ENCODE measurements at places on chromosomes 4 and X.

DNA sequence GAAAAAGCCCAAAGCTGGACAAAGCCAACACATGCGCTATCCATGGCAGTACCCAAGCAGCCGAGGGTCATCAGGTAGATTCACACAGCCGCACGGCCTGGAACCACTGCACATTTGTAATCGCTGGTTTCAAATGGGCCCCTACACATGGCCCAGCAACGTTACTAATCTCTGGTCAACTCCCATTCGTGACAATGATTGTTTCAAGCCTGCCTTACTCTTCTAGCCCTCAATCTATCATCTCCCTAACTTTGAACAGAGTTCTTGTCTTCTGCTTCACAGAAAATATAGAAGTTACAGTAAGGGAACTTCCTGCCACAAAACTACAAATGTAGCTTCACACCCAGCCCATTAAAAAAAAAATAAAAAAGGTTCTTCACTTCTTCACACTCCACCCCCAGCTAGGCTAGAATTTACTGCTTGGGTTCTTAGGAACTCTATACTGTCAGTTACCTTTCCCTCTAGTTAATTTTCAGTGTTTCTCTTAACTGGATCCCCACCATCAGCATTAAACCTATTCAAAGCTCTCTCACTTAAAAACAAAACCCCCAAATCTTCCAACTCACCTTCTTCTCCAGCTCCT, 24.2 kb downstream of the CASP3 start:
- no peak for DNase-seq

DNA sequence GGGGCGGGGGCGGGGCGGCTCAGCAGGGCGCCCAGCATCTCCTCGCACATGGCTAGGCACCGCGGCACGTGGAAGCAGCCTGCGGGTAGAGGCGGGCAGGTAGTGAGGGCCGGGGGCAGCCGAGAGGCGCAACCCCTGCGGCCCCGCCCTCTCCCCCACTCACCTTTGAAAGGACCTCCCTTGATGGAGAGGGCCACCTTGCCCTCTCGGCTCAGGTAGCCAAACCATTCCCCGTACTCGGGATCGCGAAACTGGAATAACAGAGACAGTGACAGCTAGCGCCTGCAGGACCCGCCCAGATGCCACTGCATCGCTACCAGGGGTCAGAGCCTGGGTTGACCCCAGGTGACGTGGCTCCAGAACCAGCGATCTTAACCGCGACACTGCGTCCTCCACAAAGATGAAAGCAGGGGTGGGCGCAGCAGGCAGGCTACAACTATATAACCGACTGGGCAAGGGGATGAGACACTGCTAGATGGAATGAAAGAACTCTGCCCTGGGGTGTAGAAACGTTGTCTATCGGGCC, 552 bp upstream of the NAA10 start:
- peak; percentile 63 for DNase-seq

DNA sequence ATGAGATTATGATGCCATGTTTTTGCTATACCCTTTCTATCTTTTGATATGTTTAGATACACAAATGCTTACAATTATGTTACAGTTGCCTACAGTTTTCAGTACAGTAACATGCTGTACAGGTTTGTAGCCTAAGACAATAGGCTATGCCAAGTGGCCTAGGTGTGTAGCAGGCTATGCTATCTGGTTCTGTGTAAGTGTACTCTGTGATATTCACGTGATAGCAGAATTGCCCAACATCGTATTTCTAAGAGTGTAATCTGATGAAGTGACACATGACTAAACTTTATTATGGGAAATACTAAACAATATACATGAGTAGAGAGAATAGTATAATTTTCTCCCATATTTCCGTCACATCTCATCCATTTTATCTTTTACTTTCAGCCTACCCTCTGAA, 97.0 kb downstream of the CLDN22 start:
- DNase-seq = peak; percentile 1

DNA sequence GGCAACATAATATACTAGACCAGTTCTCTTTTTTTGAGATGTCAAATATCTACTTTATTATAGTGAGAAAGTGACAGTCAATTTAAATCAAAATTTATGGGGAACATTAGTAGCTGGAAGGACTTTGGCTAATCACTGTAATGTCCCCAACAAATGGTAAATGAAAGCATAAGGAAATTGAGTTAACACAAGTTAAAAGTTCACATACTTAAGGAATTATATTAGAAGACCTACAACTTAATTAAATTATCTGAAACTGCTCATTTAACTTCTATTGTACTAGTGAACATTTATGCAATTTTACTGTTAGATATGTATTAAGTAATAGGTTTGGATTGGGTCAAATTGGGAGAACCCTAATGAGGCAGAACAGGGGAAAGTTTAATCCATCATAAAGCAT, 160.3 kb upstream of the TENM3 start:
- DNase-seq = no peak

DNA sequence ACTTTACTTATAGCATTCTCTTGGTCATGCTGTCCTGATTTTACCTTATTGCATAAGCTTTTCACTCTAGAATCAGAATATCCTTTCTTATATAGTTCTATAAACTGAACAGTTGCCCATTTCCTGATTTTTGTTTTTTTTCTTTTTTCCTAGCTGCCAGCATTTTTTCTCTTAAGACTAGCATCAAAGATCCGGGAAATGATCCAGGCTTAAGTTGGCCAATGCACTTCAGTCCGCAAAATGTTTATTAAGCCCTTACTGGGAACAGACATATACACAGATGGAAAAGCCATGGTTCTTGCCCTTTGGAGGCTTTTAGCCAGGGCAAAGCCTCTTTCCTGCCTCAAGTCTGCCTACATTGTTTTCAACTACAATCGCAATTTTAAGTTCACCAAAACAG, 10.1 kb upstream of the BMP2K start:
- DNase-seq = no peak

DNA sequence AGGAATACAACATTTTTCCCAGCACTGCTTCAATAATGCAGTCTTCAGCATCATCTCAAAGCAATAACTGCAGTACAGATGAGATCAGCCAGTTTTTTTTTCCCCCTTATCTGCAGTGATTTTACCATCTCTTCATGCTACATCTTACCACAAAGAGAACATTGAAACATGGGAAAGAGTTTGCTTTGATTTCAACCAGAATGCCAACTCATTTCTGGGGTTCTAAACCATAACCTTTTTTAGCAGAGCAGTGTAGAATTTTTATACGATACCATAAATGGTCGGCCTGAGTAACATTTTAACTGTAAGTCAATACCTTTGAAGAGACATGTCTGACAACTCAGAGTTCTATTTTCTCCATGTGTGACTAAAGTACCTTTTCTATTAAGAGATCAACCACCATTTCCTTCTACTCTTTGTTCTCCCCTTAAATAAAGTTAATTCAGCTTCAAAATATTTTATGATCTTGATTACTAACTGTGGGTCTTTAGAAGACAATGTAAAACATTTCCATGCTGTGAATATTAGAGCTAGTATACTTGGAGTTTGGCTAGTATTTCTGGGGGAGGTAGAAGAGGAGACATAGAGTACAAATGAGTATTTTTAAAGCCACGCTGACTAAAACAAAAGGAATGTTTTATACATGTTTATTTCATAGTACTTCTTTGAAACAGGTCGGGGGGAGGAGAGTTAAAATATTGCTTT, 69.1 kb downstream of the TET2 start:
- DNase-seq = no peak

DNA sequence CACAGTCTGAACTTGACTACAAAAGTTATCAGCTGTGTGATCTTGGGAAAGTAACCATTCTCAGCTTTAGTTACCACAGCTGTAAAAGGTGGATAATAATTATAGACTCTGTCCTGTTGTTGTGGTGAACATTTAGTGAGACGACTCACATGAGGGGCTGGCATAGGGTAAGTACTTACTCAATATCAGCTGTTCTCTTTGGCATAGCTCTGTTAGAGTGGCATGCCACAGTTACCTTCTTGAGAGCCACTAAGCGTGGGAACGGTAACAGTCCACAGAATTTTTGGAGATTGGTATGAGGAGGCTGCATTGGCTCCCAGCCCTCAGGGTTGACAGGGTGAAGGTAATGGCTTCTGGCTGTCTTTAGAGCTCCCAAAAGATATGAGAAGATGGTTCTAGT, 13.2 kb upstream of the HAND2 start:
- no peak for DNase-seq

GRCh38 chr4:721261-722168, 15.9 kb downstream of the PCGF3 start:
- DNase-seq = no peak

DNA sequence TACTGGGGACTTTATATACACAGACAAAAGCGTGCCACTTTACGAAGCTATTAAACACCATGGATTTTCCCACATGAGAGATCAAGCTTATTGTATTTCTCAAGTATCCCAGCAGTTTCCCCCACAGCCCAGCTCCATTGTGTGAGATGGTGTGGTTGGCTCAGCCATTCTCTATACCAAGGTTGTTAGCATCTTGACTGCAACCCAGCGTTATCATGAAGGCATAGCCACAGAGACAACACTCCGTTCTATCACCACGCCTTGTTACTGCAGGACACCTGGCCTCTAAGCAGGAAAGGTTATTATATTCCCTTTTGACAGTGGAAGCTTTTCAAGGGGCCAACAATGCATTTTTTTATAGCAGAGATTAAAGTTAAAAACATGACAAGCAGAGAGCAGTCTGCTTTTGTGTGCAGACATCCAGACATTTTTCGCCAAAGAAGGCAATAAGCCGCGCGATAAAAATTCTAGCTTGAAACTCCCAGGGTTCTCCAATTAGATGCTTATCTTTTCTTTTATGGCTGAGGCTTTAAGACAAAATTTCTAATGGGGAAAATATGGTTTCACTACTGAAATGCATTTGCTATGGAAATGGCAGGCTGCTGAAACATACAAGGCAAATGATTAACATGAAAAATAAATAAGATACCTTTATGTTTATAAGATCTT, 206.1 kb downstream of the MID1 start:
- DNase-seq = no peak

GRCh38 chr4:9762823-9763475, 18.5 kb upstream of the DRD5 start:
- DNase-seq = peak; percentile 59

DNA sequence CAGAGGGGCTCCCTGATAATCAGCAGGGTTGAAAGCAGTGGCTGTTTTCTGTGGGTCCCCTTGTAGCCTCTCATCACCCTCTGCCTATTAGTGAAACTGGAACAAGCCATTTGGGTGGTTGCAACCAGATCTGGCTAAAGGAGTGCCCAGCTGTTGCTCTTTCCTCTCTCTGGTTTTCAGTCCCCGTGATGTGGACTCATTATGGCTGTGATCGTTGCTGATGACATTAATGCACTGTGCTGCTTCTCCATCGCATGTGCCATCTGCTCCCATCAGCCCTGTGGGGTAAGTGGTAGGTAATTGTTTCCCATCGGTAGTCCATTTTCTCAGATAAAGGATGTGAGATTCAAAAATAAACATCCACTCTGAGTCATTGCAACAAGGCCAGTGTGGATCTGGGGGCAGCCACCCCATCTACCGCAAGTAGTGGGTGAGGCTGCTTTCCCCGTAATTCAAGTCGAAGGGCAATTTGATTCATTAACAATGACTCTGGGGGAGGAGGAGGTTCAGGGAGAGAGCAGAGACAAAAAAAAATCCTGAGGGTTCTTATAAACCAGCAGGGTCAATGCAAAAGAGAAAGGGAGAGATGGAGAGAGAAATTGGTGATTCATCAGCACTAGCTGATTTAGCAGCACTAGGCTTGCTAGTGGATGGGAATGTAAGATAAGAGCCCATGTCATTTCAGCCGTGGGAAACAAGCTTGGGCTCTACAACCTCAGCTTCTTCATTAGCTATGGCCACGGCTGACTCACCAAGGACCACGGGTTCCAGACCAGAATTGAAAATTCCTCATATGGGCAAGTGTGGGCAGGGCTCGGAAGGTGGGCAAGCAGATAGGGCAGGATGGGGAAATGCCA, 357.8 kb downstream of the MID1IP1 start:
- DNase-seq = peak; percentile 36

GRCh38 chr4:68995292-68995691, 43.7 kb upstream of the UGT2A3 start:
- DNase-seq = no peak

DNA sequence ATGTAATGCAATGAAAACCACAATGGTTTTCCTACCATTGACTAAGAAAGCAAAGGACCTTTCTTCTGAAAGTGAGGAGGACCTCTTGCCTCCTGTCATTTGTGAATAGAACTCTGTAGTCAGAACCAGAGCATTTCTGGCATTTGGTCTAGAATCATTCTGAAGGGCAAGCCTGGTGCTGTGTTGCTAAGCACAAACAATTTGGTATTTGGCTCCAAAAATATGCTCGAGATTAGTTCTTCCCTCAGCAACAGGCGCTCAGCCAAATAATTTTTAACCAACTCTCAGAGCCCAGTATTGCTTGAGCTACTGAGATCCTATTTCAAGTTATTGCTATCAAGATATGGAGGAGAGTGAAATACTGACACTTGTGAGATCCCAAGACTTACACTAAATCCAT, 71.0 kb downstream of the SNCA start:
- DNase-seq = peak; percentile 72

- DNase-seq = no peak
Measured at GRCh38 chrX:51047950-51048349, 137.4 kb downstream of the BMP15 start.

- no peak for DNase-seq
Measured at GRCh38 chr4:1922821-1923220, 51.6 kb downstream of the NSD2 start.

GRCh38 chr4:53711926-53712325, 120.6 kb upstream of the LNX1 start:
- no peak for DNase-seq

DNA sequence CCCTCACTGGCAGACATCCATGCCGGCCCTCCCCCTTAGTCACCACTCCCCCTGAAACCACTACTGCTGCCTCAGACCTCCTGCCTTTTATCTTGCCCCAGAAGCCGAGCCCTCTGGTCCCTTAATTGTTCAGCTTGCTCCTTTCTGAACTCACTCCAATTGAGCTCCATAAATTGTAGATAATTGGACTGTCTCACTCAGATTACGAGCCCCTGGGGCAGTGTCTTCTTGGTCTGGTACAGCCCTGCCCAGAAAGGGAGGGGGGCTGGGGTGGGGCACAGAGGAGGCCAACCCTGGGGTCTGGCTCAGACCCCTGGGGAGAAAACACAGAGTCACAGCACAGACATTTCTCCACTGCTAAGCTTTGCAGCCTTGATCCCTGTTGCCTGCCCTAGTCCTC, 39.4 kb downstream of the NALF2 start:
- no peak for DNase-seq

- DNase-seq = no peak
Measured at GRCh38 chr4:122617597-122618593, 3.0 kb downstream of the IL21 start.

DNA sequence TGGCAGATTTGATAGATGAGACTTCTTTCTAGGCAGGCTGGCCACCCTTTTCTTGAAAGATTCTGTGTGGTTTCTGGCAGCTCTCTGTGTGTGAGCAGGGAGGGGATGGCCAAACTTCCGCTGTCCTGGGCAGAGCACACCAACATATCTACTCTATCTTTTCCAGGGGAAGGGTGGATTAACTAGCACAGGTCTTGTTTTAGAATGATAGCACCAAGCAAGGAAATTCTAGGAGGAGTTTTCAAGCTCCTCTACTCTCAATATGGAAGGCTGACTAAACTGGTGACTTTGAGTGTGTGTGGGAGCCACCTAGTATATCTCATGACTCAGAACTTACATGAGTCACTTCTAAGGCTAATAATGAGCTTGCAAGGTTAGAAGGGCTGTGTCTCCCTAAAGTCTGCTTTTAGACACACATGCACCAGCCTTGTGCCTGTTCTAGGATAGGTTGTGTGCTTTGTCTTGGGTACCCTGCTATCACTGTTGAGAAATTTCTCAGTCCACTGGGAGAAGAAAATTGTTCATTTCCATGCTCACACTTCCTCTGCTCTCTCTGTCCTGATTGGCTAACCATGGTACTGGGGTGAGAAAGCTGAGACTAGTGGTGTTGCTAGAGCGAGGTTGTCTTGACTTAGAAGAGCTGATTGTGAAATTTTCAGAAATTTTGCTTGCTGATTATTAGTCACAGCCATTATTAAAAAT, 72.9 kb downstream of the YIPF6 start:
- no peak for DNase-seq
